Right ventricle myocardium inferior (tissue), 1 donor: ENCODE measurements at places on chromosomes 2 and 18. TPM values are rescaled to one million over a fixed set of nuclear protein-coding genes. Genes with fewer than 3 reads are reported as not detected.

ZNF385B gene
- total RNA-seq = 0.35 TPM

C2orf66 gene
- not detected for total RNA-seq

SP140 gene
- total RNA-seq = 0.32 TPM

ZEB2 gene
- 89.0 TPM for total RNA-seq

COPS7B gene
- total RNA-seq = 19.8 TPM
